ACHN (cell line): ENCODE measurements at places on chromosomes 13 and 19.
A peak's percentile ranks its signal among the peaks of the same experiment; 100 is the strongest.

DNA sequence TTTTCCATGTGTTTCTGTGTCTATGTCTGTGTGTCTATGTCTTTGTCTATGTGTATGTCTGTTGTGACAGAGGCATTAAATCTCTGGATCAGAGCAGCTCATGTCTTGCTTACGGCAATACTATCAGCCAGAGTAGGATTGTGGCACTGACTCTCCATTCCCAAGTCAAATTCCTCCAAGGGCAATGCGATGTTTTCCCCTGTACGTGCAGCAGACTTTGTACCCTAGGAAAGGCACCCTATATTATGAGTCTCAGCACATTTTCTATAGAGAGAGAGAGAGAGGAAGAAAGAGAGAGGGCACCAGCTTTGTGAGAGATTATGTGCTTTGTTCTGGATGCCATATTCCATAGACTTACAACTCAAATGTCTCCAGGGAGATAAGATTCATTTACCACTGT is 11.1 kb downstream of the CYP4F3 start:
- DNase-seq = no peak

DNA sequence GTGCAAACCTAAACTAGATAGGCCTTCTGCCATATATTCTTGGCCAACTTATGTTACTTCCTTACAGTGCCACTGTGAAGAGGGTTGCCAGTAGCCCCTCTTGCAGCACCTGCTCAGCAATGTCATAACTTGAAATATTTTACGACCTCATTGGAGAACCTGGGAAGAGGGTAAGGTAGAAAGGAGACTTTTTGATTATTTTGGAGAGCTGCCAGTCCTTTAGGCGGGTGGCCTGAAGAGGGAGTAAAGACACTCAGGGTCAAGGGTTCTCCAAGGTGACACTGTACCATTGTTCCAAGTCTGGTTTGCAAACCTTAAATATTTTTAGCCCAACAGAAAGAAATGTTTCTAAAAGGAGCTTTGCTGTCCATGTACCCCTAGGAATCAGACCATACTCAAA is 118.3 kb downstream of the FLT1 start:
- no peak for DNase-seq

DNA sequence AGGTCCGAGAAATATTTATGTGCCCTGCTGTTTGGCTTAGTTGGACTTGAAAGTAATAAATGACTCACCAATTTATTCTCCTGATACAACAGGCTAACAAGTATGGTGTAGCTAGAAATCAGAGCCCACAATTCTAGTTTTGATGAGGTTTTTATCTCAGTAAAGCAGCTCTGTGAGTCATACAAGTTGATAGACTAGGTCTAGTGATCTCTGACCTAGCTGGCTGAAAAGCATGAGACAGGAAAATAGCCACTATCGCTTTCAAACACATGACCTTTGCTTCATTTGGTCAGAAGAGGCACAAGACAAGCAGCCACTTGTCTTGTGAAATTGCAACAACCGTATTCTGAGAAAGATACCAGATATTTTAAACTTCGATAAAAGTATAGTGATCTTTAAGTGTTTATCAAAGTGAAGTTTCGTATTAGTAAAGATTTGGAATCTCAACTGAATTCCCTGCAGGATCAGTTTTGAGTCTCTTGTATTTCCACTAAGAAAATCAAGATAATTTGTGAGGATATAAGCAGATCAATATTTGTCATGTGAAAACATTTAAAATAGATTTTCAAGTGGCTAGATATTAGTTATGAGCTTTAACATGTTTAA is 126.7 kb downstream of the MAB21L1 start:
- peak; percentile 19 for DNase-seq

DNA sequence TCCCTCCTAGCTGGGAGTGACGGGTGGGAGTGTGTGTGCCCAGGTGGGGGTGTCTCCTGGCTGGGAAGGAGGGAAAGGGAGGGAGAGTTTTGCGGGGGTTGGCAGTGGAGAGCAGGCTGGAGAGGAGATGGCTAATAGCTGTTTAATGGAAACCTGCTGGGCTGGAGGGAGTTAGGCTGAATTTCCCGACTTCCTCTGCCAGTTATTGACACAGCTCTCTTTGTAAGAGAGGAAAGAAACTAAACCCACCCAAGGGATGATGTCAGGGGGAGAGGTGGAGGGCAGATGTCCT is 10.2 kb upstream of the ILF3 start:
- DNase-seq = no peak

GRCh38 chr19:16135430-16136127 is 7.9 kb upstream of the HSH2D start:
- DNase-seq = no peak

- DNase-seq = no peak
Observed at GRCh38 chr19:46371371-46371901, 24.5 kb downstream of the PPP5C start.

DNA sequence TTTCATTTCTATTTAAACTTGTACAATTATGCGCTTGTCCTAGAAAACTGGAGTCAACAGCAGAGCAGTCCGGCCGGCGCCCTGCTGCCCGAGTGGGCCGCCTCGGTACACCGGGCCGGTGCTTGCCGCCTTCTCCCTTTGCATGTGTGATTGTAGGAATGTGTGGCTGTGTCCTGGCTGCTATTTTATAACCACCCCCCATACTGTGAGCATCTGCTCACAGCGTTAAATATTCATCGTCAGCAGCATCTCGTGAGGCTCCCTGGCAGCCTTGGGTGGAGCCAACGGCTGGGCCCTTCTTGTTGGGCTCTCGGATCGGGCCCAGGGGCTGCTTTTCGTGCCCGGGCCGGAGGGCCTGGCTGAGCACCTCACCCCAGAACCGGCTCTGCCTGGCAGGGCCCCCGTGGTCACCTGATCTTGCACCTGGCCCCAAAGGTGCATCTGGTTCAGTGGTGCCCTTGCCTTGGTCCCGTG is 10.6 kb downstream of the PIAS4 start:
- DNase-seq = no peak

GRCh38 chr13:19766591-19766990 is 16.2 kb downstream of the PSPC1 start:
- no peak for DNase-seq

- no peak for DNase-seq
Observed at GRCh38 chr13:29260684-29261083, 334.8 kb downstream of the SLC7A1 start.

DNA sequence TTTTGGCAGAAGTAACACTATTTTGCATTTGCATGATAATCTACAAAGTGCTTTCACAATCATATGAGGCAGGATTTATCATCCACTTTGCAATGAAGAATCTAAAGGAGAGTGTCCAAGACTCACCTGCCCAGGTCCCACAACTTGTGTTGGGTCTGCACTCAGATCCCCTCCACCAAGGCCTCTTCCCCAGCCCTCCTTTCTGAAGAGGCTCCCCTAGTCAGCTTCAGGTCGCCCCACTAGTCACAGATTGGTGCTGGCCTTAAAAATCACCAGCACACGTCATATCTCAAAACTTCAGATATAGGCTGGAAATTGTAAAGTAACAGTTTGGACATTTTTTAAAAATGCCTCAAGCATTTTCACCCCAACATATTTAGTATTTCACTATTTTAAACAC is 17.5 kb downstream of the ATP7B start:
- DNase-seq = no peak

- DNase-seq = no peak
Observed at GRCh38 chr13:111880185-111880584, 186.8 kb upstream of the SOX1 start.

DNA sequence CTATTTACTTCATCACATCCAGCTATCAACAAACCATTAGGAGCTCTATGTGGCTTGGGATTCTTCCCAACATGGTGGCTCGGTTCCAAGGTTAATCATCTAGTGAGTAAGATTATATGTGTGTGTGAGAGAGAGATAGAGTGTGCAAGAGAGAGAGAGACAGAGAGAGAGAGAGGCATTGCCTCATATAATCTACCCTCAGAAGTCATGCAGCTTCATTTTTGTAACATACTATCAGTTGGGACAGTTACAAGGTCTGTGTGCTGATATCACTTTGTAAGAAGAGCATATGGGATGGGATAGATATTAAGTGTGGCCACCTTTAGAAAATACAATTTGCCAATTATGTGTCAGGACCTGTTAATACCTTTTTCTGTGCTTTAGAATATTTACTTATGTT is 104.1 kb downstream of the NDFIP2 start:
- no peak for DNase-seq

GRCh38 chr19:7681340-7682174 is 924 bp downstream of the TRAPPC5 start:
- peak; percentile 52 for DNase-seq

- no peak for DNase-seq
Observed at GRCh38 chr19:38044267-38045111, 137.5 kb downstream of the SIPA1L3 start.

GRCh38 chr19:11736696-11737095 is 2.0 kb downstream of the ZNF823 start:
- no peak for DNase-seq

- DNase-seq = no peak
Observed at GRCh38 chr13:92487238-92487637, 739.4 kb upstream of the GPC6 start.

- DNase-seq = no peak
Observed at GRCh38 chr13:66410314-66410713, 819.8 kb downstream of the PCDH9 start.

GRCh38 chr13:80903911-80904310 is 563.0 kb upstream of the SPRY2 start:
- no peak for DNase-seq

GRCh38 chr19:1136201-1136600 is 32.4 kb downstream of the GPX4 start:
- DNase-seq = no peak

- DNase-seq = peak; percentile 47
Observed at GRCh38 chr13:77751513-77752456, 54.3 kb downstream of the SLAIN1 start.

- DNase-seq = no peak
Observed at GRCh38 chr19:6216996-6217751, 62.6 kb downstream of the MLLT1 start.

GRCh38 chr19:33482476-33482875 is 39.1 kb downstream of the PEPD start:
- no peak for DNase-seq

DNA sequence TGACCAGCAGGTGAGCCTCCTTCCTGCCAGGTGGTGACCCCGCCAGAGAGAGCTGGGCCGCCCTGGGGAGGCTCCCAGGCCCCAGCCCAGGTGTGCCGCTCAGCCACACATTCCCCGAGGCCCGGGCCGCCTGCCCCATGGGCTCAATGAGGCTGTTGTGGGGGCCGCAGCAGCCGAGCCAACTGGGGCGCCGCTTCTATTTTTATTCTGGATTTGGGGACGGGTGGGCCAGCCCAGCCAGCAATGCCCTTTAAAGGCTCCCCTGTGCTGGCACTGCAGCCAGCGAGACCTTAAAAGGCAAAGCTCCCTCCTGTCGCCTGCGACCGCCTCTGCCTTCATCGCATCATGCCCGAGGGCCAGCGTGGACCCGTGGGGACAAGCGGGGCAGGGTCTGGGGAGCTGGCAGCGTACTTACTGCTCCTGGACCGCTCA is 17.7 kb upstream of the CRTC1 start:
- no peak for DNase-seq

DNA sequence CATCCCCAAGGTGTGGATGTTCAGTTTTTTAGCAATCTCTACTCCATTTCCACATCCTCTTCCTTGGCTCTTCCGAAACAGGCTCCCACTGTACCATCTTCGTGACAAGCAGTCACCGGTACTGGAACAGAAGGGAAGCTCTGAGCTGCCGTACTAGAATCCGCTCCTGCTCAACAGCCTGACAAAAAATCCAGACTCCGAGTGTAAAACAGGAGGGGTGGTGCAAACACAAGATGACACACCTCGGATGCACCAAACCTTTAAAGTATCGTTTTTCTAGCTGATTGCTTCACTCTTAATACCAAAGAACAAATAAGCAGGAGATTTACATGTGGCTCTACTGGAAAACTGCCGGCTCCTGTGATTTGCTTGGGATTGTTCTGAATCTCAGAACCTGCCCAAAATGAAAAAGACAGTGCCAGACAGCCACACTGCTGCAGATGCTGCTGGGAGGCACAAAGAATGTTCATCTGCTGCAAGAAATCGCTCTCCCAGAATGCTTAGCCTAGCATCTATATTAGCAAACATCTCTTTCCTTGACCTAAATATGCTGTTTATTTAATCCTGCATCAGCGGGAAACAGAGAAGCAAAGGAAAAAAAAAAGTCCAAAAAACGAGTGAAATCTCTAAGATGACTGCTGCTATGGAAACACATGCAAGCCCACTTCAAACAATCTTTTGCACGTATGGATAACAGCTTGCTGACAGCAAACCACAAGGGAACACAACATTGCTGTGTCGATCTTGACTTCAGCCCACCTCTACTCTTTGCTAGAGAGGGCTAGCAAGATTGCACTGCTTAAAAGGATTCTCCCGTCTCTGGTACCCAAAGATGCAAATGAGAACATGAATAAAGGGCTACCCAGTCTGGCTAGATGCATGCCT is 38.0 kb upstream of the DOCK9 start:
- no peak for DNase-seq

- peak; percentile 27 for DNase-seq
Observed at GRCh38 chr13:39263033-39263432, 224.8 kb downstream of the NHLRC3 start.

- DNase-seq = no peak
Observed at GRCh38 chr13:67143544-67144115, 86.5 kb downstream of the PCDH9 start.

DNA sequence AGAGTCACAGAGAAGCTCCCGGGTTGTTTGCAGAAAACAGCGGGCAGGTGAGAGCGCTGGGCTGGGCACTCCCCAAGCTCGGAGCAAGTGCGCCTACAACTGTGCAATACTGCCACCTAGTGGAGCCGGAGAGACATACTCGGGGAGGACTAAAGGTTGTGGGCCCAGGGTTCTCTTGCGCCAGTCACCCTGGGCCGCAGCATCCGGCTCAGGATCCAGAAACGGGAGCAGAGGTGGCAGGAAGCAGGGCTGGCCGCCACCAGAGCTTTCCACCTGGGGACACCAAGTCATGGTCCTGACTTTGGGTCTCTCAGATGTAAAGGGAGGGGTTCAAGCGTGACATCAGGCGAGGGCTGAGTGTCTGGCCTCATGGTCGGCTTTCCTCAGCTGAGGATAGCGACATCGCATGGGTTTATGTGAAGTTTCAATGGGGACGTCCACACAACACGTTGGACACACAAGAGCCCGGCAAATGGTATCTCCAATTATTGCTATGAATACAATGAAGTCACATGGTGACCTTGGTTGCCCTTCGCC is 11.2 kb upstream of the KLK4 start:
- DNase-seq = peak; percentile 78

DNA sequence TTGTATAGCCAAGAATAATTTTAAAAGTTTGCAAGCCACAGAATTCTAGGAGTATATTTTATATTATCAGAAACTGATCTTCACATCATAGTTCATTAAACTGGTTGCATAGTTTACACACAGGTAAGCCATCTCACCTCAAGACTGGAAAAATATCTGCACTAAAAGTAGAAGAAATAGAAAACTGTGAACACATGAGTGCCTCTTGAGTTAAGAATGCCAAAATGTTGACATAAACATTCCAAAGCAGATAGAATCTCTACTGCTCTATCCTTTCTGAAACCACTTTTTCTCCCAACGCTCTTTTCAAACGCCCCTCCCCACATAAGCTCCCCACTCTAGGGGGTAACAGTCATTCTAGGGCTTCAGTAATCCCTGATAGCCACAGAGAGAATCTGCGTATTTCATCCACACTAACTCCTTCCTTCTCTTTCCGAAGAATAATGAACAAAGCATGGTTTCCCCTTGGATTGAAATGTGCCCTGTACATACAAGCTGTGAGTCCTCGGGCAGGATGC is 201.5 kb downstream of the IRS2 start:
- DNase-seq = no peak
